ENCODE measurements at places on chromosomes 3 and 15. TPM values are rescaled to one million over a fixed set of nuclear protein-coding genes. Genes with fewer than 3 reads are reported as not detected.

Gene EXOG
- total RNA-seq: 2.2 TPM

Gene SLC22A13
- total RNA-seq: not detected

Gene RTP1
- total RNA-seq: not detected

Gene FILIP1L
- total RNA-seq: 96.7 TPM

Gene SAMMSON
- total RNA-seq: not detected

Gene PDZRN3
- 9.1 TPM for total RNA-seq

Gene CRYGS
- not detected for total RNA-seq

Gene CATSPER2
- total RNA-seq: 0.29 TPM

Gene ZNF502
- total RNA-seq: 4.8 TPM

Gene CDCP1
- 0.12 TPM for total RNA-seq

Gene CLSTN2
- 3.6 TPM for total RNA-seq

Gene MITF
- 114 TPM for total RNA-seq

Gene SLITRK3
- not detected for total RNA-seq

Gene COL6A5
- total RNA-seq: not detected

Gene CCDC54
- not detected for total RNA-seq

Gene TLR9
- 0.07 TPM for total RNA-seq

Gene FBN1
- total RNA-seq: 22.5 TPM

Gene SNTN
- not detected for total RNA-seq

Gene GOLGA6L25
- not detected for total RNA-seq

Gene SCAANT1
- total RNA-seq: not detected

Gene KLF15
- total RNA-seq: 75.1 TPM

Gene GUCA1C
- total RNA-seq: not detected

Gene GOLGA8M
- 0.61 TPM for total RNA-seq

Gene RYK
- 30.7 TPM for total RNA-seq

Gene MRAS
- 45.8 TPM for total RNA-seq

Gene ISY1
- total RNA-seq: 20.3 TPM

Gene TRIM42
- not detected for total RNA-seq

Gene ITGA11
- 1.6 TPM for total RNA-seq

Gene FBXW12
- total RNA-seq: not detected

Gene A4GNT
- total RNA-seq: not detected

Gene CCR9
- 0.09 TPM for total RNA-seq

Gene PLIN1
- 2.8 TPM for total RNA-seq

Gene STAB1
- total RNA-seq: 23.2 TPM

Data from gastrocnemius medialis (tissue), 4 donors.